ENCODE measurements at places on chromosomes 7 and 10. TPM values are rescaled to one million over a fixed set of nuclear protein-coding genes. Genes with fewer than 3 reads are reported as not detected.

DNA sequence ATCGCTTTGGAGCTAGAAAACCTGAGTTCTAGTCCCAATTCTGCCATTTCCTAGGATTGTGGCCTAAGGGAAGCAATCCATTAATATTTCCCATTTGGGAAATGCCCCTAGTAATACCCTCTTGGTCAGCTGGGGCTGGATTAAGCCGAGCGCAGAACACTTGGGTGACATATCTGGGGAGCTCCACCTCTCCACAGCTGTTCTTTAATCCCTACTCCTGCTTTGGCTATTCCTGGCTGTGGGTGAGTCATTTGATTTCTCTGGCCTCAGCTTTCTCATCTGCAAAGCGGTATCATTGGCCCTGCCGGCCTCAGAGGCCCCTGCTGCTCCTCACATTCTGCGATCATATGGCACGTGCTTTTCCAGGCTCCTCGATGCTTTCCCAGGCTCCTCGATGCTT is 108.3 kb downstream of the BUB3 start:
- no peak for DNase-seq

- DNase-seq: peak; percentile 79
Observed at GRCh38 chr10:44325157-44325556, 59.7 kb downstream of the CXCL12 start.

DNA sequence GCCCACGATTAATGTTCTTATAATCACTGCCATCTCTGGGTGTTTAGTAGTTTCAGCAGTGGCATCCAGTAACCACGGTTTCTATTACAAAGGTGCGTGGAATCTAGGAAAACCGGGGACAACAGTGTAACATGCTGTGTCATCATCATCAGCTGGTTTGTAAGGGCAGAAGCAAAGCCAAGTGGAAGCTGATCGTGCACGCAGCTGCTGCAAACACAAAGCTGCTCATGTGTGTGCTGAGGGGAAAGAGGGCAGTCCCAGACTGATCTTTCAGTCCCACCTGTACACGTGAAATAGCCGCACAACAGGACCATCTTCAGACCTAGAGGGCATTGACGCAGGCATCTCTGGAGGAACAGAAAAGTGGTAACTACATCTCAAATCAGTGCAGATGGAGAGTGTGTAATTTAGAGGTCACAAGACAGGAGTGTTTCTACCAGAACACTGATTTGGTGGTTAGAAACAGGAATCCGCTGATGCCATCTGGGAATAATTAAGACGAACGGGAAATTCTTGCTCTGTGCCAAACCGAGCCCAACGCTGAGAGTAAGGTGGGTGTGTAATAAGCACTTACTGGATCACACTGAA is 13.4 kb downstream of the ANKRD16 start:
- no peak for DNase-seq

GRCh38 chr10:79189853-79190435 is 121.2 kb downstream of the ZMIZ1 start:
- DNase-seq: no peak

DNA sequence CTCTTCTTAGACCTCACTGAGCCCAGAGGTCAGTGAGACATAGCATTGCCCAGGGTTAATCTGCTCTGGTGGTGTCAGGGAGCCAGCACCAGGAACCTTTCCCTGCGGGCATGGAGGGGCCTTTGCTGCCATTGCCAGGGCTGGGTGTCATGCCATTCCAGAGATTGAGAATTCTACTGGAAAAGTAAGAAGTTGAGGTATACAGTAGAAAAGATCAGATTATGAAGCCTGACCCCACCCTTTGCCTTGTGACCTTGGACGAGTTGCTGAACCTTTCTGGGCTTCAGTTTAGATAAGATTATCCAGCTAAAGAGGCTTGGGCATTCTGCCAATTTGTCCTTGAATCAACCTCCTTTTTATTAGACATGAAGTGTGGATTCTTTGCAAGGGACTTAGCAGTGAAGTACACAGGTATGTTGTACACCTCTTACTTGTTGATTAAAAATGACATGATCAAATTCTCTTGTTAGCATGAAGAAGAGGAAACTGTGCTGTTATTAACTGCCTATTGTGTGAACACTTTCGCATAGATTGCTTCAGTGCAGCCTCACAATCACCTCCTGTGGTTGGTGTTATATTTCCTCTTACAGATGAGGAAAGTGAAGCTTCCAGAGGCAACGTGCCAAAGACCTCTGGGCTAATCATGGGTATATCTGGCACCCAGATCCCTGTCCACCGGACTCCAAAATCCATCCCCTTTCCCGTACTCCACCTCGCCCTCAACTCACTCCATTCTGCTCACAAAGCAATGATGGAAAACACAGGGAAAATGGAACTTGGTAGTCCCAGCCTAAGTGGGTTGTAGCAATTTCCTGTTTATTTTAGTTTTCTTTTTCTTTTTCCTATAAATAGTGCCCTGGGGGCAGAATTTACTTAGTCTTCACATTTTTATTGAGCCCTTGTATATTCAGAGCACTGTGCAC is 151.3 kb downstream of the CAMK1D start:
- DNase-seq: peak; percentile 75

GRCh38 chr7:43870316-43870715 is 999 bp upstream of the MRPS24 start:
- DNase-seq: no peak

GRCh38 chr10:66910671-66911070 is 15.2 kb upstream of the LRRTM3 start:
- DNase-seq: no peak

EBF3 gene
- 0.12 TPM for total RNA-seq

All from colonic mucosa (tissue), 4 donors.